Foreskin fibroblast (primary cell): ENCODE measurements at places on chromosomes 1 and 21.

- DNase-seq, result peak; percentile 77
Measured at GRCh38 chr1:214901718-214902117, 180.8 kb upstream of the KCNK2 start.

DNA sequence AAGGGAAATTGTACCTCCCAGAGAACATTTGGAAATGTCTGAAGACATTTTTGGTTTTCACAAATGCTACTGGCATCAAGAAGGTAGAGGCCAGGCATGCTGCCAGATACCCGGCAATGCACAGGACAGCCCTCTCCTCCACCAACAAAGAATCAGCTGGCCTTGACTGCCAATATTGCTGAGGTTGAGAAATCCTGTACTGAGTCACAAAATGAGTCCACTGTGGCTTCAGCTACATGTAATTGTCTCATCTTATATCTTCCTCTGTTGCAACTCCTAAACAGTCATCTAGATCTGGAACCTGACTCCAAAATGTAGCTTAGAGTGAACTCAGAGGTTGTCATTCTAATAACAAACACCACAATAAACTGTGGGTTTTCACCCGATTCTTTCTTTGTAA, 327.5 kb upstream of the POGK start:
- DNase-seq, result no peak

DNA sequence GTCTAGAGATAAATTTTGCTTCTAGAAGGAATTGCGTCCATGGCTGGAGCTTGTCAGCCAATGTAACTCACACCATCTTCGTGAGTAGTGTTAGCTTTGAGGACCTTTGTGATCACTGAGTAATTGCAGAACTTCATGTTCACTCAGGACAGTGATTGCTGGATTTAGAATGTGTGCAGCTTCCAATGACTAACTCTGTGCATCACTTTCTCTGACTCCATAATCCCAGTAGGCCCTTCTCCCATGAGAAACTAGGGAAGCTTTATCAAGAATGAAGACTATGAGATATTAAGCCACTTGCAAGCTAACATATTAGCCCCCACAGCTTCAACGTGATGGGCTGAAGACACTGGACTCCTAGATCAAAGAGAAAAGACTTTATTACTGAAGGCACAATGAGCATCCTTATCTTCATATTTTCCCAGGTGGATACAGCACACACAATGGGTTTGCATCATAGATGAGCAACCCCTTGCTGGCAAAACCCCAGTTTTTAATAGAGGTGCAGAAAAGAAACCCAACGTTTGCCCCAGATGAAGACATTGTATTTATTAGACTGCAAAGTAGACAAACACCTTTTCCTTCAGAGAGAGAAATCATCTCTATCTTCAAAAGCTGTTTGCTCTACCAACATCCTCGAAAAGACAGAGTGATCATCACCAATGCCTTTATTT, 561.0 kb downstream of the LTN1 start:
- no peak for DNase-seq

- no peak for DNase-seq
Measured at GRCh38 chr1:228381356-228381755, 25.3 kb downstream of the TRIM11 start.

GRCh38 chr1:41048540-41048939, 27.0 kb upstream of the SLFNL1 start:
- no peak for DNase-seq

- no peak for DNase-seq
Measured at GRCh38 chr1:92136341-92136740, 56.2 kb downstream of the BTBD8 start.

GRCh38 chr1:100353988-100354387, 1.7 kb downstream of the CDC14A start:
- DNase-seq, result no peak

DNA sequence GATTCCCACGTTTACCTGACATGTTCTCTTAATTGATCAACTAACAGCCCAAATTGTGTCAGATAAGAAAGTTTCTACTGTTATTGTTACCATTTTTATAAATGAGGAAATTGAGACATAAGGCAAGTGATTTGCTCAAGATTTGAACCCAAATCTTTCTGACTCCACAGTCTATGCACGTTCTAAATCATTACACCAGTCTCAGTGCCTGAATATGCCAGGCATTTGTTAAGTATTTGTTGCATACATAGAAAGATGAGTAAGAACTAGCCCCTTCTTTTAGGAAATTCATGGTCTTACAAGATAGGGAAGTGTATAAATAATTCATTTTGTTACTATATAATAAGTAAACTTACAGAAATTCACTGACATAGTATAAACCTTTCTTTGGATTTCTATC, 7.1 kb upstream of the CD101 start:
- no peak for DNase-seq

- DNase-seq, result no peak
Measured at GRCh38 chr1:53517821-53518352, 58.7 kb downstream of the DMRTB1 start.

DNA sequence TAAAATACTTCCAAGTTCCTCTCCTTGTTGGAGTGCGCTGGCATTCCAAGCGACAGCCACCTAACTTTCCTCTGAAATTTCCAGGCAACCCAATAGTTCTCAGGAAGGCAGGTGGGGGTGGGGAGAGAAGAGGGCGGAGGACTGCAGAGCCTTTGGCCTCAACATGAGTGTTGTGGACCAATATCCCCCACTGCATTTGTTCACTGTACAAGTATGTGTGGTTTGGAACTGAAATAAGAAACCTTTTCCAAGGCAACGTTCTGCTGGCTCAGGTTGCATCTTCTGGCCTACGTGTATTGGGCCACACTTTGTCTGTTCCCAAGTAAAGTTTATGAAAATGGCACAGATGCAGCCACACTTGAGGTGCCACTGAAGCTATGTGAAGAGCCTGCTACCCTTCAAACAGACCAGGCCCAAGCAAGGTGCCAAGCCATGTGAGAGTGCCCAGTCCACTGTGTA, 153.4 kb downstream of the DHRS3 start:
- peak; percentile 86 for DNase-seq

DNA sequence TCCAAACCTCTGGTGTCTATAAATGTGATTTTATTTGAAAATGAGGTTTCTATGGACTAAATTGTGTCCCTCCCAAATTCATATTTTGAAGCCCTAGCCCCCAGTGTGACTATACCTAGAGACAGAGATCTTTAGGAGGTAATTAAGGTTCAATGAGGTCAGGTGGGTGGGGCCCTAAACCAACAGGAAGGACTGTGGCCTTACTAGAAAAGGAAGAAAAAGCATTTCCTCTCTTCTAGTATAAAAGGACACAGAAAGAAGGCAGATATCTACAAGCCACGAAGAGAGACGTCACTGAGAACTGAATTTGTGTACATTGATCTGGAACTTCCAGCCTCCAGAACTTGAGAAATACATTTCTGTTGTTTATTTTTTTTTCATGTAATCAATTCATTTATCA, 123.1 kb upstream of the RUNX1 start:
- DNase-seq, result no peak

DNA sequence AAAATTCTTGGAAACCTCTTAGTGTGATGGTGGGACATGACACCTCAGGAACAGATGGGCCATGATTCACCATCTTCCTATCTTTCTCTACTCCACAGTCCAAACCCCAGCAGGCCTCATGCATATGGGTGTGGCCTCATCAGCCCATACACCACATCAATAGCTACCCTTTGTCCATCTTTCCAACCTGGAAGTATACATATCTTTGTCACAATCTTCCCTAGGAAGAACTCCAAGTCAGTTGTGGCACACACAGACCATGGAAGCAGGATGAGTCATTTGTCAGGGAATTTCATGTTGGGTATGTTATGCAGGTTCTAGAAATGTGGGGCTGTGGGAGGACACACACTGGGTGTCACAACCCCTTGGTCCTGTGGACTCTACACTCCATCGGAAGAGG, 30.5 kb upstream of the CLCA4 start:
- peak; percentile 44 for DNase-seq

GRCh38 chr1:210363119-210363518, 34.4 kb downstream of the HHAT start:
- no peak for DNase-seq

- DNase-seq, result no peak
Measured at GRCh38 chr1:35178874-35179380, 14.0 kb downstream of the SFPQ start.

DNA sequence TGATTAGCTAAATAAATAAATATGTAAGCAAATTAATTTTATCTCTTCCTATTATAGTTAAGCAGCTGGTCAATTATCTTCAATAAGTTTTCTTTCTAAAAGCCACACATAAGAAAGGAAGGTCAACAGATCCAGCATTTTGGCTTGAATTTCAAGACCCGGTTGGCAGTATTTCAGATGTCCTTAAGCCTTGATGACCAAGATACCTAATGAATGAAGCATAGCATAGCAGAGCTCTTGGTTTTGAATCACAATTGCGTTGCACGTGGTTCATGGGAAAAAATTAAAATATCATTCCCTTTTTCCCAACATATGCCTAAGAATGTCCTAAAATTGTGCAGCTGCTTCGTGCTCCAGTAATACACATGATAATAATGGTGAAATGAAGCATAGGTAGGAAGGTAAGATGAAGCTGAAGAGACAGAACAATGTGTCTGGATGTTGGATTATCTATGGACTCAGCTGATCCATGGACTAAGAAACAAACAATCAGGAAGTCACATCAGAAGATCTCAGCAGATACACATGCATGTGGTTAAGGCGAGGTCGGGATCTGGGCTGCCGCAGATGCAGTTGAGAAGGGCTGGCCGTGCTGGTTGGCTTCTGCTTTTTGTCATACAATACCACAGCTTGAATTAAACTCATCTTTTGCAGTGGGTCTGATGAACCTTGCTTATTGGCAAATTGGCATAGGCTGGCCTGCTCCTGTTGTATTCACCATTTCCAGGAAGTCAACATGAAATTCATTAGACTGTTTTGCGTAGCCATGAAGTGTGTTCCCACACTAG, 284.9 kb upstream of the RUNX1 start:
- DNase-seq, result no peak

DNA sequence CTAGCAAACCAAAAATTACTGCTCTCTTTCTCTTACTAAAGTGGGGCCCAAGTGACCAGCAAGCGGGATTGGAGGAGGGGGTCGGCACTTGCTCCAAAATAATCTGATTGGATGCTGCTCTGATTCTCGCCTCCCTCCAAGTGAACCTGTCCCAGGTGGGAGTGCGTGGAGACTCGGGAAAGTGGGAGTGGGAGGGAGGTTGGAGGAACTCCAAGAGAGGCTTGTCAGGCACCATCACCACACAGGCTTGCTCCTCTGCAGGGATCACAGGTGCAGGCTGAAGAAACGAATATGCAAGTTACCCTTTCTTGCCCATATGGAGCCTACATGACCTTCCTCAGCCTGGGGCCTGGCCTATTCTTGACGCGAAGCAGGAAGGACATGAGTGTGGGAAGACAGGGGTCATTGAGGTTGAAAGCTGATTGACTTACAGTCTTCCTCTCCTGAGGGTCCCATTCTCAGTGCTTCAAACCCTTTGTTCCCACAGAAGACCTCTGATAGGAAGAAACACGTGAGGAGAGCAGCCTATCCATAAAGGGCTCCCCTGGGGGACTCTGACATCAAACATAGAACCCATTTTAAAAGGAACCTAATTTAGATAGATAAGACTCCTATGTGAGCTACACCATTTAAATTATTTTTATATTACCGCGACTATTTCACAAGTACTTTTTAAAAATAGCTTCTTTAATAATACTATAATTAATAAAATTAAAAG, 14.2 kb downstream of the RGS8 start:
- DNase-seq, result no peak

GRCh38 chr1:74717626-74718025, 15.2 kb downstream of the CRYZ start:
- DNase-seq, result no peak

DNA sequence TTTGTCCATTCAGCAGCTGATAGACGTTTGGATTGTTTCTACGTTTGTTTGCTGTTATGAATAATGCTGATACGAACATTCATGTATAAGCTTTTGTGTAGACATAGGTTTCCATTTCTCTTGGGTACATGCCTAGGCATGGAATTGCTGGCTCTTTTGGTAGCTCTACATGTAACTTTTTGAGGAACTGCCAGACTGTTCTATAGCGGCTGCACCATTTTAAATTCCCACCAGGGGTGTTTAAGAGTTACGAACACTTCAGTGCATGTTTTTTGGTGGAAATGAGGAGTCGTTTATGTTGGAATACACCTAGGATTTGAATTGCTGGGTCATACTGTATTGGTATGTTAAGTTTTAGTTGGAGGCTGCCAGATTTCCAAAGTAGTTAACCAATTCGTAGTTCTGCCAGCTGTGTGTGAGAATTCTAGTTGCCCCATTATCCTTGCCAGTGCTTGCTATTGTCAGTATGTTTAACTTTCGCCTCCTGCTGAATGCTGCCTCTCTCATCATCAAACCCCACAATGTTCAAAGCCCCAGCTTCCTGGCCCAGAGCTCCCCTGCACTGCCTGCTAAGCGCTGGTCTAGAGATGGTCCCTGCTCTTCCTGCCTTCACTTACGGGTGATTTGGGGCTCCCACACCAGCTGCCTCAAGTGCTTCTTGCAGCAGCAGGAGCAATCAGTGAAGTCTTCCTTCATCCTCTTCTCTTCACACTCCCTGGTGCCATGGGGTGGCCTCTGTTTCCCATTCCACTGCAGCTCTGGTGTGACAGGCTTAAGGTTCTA, 81.0 kb downstream of the MAN1C1 start:
- DNase-seq, result no peak

DNA sequence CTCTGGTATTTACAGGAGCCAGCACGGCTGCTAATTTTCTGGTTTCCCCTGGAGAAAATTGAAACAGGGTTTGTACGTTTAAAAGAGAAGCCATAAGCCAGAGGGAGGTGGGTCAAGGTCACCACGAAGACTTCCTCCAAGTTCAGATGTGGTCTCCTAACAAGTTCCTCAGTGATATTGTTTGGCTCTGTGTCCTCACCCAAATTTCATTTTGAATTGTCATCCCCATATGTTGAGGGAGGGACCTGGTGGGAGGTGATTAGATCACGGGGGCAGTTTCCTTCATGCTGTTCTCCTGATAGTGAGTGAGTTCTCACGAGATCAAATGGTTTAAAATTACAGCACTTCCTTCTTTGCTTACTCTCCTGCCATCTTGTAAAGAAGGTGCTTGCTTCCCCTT, 295.4 kb upstream of the DAB1 start:
- DNase-seq, result no peak

DNA sequence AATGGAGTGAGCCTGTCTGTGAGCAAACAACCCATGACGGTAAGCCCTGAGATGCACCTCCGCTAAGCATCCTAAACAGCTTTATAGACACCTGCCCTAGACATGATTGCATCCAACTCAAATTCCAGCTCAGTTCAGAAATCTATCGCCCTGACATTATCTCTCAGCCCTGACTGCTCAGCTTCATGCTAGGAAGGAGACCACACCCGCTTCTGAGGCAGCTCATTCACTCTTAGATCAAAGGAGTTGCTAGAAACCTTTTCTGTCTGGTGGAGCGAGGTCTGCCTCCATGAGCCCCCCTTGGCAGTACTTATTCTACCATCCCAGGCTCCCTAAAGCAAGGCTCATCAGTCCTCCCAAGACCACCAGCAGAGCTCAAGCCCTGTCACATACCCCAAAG, 17.0 kb downstream of the IL10RB start:
- no peak for DNase-seq

DNA sequence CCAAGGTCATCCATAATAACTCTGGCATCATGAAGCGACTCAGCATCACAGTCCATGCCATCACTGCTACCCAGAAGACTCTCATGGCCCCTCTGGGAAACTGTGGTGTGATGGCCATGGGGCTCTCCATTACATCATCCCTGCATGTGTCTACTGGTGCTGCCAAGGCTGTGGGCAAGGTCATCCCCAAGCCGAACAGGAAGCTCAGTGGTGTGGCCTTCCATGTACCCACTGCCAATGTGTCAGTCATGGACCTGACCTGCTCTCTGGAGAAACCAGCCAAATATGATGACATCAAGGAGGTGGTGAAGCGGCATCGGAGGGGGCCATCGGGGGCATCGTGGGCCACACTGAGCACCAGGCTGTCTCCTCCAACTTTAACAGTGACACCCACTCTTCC, 65.1 kb upstream of the ARHGAP29 start:
- DNase-seq, result no peak
